NCI-H524 treated with DMSO at 0.1 percent for 48 hours (cell line): ENCODE measurements at places on chromosomes 2 and 18.

- no peak for DNase-seq
These were observed 158.2 kb downstream of the SRBD1 start for GRCh38 chr2:45452866-45453265.

GRCh38 chr2:135916207-135916606, 40.0 kb upstream of the MCM6 start:
- no peak for DNase-seq

- DNase-seq, result no peak
These were observed 64.0 kb downstream of the MBP start for GRCh38 chr18:77068321-77069312.

DNA sequence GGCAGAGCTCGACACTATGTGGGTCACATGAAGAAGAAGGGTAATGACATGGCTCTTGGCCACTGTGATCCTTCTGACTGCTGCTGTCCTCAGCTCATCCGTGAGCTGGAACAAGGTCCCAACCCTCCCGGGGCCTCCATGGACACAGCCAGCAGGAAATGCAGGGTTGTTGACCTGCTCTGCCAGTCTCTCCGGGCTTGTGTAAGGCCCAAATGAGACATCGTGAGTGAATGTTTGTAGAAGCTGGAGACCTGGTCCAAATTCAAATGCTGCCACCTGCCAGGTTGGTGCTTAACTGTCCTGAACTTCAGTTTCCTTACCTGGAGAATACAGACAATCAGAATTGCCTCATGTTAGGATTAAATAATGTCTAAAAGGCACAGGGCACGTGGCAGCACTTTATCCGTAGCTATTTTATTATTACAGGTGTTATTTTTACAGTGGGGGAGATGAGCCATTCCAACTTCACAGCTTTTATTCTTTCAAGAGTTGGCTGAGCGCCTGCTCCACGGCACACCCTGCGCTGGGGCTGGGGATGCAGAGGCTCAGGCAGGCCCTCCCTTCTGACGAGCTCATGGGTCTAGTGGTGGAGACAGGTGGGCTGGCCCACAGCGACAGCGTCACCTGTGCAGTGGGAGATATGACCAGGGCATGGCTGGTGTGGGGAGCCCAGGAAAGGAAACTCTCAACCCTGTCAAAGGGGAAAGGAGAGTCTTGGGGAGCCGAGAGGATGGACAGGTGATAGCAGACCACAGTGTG, 15.1 kb downstream of the ARHGEF4 start:
- no peak for DNase-seq

- no peak for DNase-seq
These were observed 155.4 kb downstream of the ASB1 start for GRCh38 chr2:238582159-238582558.

DNA sequence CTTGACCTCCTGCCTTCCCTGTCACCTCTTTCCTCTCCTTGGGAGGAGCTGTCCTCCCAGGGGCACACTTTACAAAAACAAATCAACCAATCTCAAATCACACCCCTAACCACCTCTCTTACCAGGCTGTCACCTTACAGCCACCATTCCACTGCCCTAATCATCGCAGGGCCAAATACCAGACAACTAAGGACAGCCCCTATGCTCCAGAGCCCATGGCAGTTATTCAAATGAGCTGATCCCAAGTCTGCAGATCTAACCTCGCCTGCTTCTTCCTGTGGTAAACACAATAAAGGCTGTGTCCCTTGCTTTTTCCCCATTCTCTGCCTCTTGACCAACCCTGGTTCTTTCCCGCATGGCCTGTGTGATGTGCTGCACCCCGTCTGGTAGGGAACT, 154.2 kb upstream of the CNTNAP5 start:
- no peak for DNase-seq

- DNase-seq, result no peak
These were observed 249.0 kb downstream of the LPIN1 start for GRCh38 chr2:11995456-11995855.

- no peak for DNase-seq
These were observed 44.9 kb downstream of the PTPN2 start for GRCh38 chr18:12839057-12839525.

DNA sequence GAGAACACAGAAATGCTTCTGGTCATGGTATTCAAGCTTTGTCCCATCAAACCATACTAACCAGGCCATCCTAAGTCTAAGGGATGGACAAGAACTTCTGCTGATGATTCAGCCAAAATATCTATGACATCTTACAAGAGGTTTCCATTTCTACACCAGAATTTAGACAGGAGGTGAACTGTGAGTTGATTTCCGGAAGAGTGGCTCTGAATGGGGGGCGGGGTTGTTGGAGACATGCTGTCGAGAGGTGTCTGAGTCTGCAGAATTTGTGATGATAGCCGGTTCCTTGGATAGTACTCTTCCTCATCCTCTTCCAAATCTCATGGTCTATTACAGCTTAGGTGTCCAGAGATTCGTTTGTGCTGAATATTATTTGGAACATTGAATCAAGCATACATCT, 408.7 kb upstream of the TCF4 start:
- DNase-seq, result no peak

DNA sequence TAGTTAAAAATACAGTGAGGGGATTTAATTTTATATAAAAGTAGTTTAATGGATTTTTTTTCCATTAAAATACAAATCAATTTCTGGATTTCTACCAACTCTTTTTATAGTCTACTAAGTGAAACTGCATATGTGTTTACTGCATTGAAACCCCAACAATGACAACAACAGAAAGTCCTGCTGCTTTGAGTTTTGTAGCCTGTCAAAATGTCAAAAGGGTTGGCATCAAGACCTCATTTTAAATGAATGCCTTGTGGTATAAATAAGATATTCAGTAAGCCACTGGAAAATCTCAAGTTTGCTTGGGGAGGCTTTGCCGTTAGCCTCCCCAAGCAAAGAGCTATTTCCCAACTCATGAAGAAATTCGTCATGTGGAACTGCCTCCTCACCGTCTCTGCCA, 440.3 kb upstream of the HNMT start:
- DNase-seq, result no peak

- DNase-seq, result no peak
These were observed 11.0 kb upstream of the NCKAP5 start for GRCh38 chr2:133579274-133579673.

GRCh38 chr2:206160125-206160806, 571 bp downstream of the EEF1B2 start:
- DNase-seq, result no peak

GRCh38 chr2:213185147-213185822, 33.9 kb upstream of the IKZF2 start:
- DNase-seq, result no peak

GRCh38 chr2:53854678-53855077, 5.1 kb downstream of the GPR75 start:
- DNase-seq, result no peak

- DNase-seq, result no peak
These were observed 164.2 kb downstream of the ANTXR1 start for GRCh38 chr2:69177063-69177771.

GRCh38 chr2:196703695-196704094, 64.2 kb downstream of the CCDC150 start:
- DNase-seq, result no peak

- no peak for DNase-seq
These were observed 31.0 kb downstream of the KIF1A start for GRCh38 chr2:240789051-240789453.

- DNase-seq, result no peak
These were observed 183.1 kb upstream of the CCDC68 start for GRCh38 chr18:55142410-55142809.

- no peak for DNase-seq
These were observed 17.5 kb downstream of the DNMT3A start for GRCh38 chr2:25324251-25324650.

DNA sequence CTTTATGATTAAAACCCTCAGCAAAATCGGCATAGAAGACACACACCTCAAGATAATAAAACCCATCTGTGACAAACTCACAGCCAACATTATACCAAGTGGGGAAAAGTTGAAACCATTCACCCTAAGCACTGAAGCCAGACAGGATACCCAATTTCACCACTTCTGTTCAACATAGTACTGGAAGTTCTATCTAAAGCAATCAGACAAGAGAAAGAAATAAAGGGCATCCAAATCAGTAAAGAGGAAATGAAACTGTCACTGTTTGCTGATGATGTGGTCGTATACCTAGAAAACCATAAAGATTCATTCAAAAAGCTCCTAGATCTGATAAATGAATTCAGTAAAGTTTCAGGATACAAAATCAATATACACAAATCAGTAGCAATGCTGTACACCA, 16.4 kb upstream of the RPRD1A start:
- no peak for DNase-seq

DNA sequence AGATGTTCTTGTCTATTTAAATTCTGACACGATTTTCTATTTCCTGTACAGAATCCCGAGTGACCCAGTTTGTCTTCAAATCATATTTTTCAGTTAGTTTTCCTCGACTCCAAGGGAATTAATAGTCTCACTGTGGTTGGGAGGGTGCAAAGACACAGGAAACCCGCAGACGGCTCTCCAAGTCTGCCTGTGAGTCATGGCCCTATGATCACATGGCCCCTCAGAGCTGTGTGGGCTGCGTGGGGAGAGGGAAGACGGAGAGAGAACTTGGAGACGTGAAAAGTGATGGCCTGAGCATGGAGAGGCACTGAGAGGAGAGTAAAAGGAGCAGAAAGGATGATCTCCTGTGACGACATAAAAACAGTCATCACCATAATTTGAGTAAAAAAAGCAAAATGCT, 989.9 kb downstream of the DCDC2C start:
- DNase-seq, result no peak

DNA sequence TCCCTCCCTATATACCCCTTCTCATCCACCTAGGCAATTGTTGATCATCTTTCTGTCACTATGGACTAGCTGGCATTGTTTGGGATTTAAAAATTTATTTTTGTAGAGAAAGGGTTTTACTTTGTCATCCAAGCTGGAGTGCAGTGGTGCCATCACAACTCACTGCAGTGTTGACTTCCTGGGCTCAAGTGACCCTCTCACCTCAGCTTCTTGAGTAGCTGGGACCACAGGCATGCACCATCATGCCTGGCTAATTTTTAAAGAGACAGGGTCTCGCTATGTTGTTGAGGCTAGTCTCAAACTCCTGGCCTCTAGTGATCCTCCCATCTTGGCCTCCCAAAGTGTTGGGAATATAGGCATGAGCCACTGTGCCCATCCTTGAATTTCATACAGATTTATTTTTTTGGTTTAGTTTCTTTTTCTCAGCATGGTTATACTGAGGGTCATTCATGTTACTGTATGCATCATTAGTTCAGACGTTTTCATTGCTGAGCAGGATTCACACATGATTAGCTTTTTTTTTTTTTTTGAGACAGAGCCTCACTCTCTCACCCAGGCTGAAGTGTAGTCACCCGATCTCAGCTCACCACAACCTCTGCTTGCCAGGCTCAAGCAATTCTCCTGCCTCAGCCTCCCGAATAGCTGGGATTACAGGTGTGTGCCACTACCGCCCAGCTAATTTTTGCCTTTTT, 8.6 kb upstream of the PCARE start:
- no peak for DNase-seq

- DNase-seq, result no peak
These were observed 606 bp downstream of the OTOF start for GRCh38 chr2:26477126-26477910.

DNA sequence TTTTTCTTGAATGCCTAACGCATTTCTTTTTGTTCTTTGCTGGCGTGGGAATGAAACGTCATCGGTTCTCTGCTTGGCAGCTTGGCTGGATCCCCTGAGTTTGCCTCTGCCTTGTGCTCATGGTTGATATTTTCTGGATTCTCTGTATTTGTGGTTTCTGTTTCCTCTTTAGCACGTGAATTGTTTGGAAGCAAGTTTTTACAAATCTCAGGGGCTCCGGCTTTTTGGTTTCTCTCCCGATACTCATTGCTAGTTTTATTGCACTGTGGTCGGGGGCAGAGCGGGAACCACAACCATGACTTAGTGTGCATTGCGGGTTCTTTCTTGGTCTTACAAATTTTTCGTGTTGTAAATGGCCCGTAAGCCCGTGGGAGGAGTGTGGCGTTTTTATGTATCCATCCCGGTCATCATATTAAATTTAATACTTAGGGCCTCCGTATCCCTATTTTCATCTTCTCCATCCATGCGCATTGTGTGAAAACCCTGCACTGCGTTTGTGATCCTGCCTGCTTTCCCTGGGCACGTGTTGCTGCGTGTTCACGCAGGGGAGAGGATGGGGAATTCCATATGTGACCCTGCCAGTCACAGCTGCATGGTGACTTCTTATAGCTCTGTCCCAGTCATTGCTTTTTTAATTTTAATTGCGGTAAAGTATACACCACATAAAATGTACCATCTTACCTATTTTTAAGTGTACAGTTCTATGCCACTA, 9.4 kb downstream of the RAMP1 start:
- no peak for DNase-seq

DNA sequence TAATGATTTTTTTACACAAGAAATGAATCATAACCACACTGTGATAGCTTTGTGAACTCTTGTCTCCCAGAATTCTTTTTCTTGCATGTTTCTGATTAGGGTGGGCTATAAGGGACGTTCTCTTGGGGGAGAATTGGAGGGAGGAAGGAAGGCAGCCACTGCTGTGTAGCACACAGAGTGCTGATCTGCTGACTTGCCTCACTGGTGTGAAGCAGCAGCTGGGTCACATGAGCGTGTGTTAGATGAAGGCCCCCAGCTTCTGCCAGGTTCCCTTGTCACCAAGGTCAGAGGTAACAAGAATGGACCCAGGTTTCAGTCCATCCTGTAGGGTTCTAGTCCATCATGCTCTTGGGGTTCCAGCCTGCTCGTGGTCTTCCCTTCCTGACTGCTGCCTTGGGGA, 107.4 kb upstream of the GLI2 start:
- DNase-seq, result no peak

DNA sequence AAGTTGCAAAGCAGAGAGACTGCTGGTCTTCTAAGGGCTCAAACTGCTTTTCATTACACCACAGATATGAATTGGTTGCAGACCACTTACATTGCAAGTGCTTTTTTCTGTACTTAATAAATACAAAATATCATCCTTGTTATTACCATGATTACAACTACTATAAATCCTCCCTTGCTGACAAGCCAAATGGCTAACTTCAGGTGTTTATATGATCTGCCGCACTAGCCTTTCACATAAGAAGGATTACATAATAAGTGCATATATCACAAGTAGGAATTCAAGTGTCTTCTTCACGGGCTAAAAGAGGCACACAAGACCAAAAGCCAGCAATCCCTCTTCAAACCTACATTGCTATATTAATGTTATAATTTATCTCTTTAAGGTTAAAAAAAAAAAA, 373.0 kb downstream of the ZEB2 start:
- DNase-seq, result no peak
